ENCODE measurements at places on chromosomes 2 and 18.

- DNase-seq, result no peak
These were observed 294.1 kb upstream of the FANCL start for GRCh38 chr2:58535182-58535581.

DNA sequence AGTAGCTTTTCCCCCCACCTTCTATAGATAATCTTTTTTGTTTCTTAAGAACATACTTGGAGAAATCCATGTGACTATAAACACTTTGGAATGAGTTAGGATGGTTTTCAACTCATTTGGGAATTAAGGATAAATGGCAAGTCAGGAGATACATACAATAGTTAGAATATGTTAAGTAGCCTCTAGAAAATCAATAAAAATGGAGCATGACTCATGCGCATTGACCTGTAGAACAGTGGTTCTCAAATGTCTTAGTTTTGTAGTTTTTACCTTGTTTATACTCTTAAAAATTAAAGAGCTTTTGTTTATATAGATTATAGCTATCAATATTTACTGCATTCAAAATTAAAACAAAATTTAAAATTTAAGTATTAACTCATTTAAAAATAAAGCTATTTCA, 24.7 kb downstream of the NUP35 start:
- no peak for DNase-seq

DNA sequence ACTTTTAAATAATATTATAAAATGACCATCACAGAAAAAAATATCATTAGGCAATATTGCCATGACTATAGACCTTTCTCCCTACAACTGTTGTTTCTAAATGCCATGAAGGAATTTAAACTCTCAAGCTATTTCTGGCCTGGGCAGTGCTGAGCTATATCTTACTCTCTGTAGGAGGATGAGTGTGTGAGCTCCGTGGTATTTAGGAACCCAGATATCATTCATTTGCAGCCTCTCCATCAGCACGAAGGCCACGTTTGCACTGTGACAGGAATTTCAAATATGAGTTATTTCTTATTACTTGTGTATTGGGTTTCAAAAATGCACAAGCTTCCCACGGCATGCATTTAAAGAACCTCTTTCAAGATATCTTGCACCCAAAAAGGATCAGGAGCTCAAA, 35.0 kb upstream of the SOX11 start:
- DNase-seq, result peak; percentile 79

DNA sequence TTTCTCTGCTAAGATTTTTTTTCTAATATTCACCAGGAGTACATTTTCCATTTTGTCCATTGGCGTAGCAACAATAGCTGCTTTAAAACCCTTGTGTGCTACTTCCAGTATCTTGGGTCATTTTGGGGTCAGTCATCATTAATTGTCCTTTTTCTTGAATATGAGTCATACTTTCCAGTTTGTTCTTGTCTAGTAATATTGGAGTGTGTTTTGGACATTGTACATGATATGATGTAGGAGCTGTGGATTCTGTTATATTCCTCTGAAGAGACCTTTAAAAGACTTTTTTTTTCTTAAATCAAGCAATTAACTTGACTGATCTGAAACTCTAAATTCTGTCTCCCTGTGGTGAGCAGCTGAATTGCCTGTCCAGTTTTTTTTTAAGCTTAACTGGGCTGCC, 40.8 kb downstream of the AGPS start:
- DNase-seq, result peak; percentile 4

DNA sequence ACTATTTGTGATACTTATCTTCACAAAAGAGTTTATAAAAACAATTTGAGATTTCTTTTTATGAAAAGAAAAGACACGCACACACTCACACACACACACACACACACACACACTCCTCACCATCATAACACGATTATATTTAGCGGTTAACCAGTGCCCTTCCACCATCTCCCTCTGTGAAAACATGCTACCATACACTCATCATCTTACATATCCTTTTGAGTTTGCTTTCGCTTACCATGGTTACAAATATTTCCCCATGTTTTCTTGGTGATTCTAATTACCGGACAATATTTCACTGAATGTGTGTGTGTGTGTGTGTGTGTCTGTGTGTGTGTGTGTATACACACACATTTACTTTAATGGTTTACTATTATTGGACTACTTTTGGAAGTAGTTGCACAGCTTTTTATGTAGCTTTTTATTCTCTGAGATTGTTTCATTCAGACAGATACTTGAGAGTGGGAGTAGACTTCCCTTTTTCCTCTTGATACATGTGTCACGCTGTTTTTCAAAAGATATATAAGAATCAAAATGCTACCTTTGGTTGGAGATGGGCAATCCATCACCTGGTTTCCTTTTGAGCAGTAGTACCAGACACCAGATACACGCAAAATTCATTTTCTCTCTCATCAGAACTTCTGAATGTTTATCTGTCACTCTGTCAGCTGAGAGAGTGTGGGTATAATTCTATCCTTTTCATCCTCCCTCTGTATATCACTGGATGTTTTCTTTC, 138.1 kb downstream of the SETBP1 start:
- peak; percentile 6 for DNase-seq

GRCh38 chr2:166042768-166043390, 84.9 kb downstream of the SCN1A start:
- DNase-seq, result peak; percentile 5

DNA sequence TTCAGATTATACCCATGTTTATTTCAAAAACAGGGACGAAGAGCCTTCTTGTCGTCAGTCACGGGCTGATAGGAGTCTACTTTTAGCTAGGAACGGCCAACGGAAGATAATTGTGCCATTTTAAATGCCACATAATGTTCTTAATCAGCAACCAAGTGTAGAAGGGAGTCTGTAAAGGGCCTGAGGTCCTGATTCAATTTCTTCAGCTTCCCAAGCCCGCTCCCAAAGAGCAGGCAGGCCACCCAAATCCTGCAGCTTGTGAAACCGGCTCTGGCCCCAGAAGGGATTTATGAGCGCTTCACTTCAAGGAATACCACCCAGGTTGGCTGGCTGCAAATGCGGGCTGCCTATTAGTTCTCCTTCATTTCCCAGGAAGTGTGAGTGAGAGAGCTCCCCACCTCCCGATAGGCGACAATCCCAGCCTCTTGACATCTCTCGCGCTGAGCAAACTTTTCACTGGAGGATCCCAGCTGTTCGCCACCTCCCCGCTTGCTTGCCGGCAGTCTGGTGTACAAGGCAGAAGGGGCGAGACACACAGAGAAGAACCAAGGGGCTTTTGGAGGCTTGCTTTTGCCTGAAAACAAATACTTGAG, 272.9 kb downstream of the CDH20 start:
- peak; percentile 75 for DNase-seq

DNA sequence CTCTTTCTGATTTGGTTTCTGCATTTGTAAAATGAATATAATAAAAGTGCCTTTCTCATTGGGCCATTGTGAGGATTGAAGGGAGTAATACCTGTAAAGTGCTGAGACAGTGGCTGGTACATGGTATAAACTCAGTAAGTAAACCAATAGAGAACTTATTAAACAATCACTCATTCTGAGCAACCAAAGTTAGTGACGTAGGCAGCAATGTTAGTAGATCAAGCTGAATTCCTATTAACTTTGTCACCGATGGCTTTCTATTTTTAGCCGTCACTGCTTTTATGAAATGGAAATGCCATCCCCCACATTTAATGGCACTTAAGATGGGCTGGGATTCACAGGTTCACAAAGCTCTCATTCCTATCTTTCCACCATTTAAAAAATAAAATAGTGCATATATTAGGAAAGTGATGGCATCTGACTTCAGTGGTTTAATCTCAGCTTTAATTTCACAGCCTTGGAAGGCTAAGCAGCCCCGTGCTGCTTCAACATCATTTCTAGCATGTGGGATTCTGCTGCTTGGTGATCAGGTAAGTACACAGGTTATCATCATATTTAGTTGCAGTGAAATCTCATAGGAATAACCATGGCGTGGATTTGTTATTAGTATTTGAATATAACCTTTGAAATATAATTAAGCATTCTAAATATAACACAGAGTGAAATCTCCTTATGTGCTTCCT, 17.6 kb upstream of the PPP4R1 start:
- peak; percentile 93 for DNase-seq

GRCh38 chr18:79905389-79905911, 46.0 kb downstream of the SLC66A2 start:
- no peak for DNase-seq

DNA sequence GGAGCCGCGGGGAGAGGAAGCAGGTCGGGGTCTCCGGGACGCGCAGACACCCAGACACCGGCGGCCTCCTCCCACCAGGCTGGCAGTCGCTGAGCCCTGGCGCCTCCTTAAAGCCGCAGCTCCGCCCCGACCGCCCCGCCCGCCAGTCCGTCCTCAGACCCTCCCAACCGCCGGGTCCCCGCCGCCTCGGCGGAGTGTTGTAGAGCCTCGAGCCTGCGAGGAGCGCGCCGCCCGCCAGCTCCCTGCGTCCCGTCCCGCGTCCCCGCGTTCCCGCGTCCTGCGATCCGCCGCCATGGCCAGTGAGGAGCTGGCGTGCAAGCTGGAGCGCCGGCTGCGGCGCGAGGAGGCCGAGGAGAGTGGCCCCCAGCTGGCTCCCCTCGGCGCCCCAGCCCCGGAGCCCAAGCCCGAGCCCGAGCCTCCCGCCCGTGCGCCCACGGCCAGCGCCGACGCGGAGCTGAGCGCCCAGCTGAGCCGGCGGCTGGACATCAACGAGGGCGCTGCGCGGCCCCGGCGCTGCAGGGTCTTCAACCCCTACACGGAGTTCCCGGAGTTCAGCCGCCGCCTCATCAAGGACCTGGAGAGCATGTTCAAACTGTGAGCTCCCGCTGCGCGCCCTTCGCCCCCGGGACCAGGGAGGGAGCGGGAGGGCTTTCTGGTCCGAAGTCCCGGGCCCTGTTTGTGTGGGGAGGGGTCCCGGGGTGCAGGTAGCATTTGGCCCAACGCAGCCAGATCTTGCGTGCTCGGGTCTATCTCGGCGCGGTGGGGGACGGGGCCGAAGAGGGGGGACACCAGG, at the start of gene EFHD1:
EFHD1 (plus strand) TSS at position 192 of the 793 bp plus-strand sequence; CDS start at position 293, 101 bp downstream.
- peak; percentile 76 for DNase-seq

DNA sequence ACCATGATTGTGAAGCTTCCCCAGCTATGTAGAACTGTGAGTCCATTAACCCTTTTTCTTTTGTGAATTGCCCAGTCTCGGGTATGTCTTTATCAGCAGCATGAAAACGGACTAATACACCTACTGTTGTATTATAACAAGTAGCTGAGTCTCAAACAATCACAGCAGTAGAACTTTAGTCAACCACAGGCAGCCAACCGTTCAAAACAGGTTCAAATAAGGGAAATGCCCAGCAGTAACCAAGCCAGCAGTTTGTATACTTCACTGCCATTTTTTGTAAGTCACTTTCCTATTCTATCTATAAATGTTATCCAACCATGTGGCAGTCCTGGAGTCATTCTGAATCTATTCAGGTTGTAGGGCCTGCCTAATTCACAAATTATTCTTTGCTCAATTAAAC, 1560.6 kb upstream of the SLC39A10 start:
- DNase-seq, result no peak

- DNase-seq, result no peak
These were observed 763.9 kb downstream of the BCL11A start for GRCh38 chr2:59789523-59789922.

GRCh38 chr2:104504331-104505073, 349.4 kb upstream of the POU3F3 start:
- no peak for DNase-seq

GRCh38 chr2:206853915-206854314, 85.4 kb upstream of the CPO start:
- no peak for DNase-seq

DNA sequence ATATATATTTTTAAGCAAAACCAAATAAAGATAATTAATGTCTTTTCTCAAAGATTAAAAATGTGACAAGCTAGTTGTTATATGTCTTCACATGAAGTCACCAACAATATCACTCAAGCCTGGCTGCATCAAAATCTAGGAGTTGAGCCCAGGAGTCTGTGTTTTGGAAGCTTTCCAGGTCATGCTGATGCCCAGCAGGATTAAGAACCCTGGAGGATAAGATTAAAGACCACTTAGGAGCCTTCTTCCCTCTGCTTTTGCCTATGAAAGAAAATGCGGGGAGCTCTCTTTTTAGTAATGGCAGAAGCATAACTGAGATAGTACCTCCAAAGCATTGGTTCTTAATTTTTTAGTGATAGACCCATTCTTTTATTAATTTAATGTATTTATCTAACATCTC, 157.4 kb downstream of the ASXL3 start:
- DNase-seq, result no peak

GRCh38 chr2:170322140-170322766, 144.3 kb downstream of the MYO3B start:
- no peak for DNase-seq

GRCh38 chr2:65724752-65725151, 292.4 kb upstream of the SPRED2 start:
- DNase-seq, result no peak

GRCh38 chr18:59564561-59564960, 132.7 kb downstream of the CCBE1 start:
- DNase-seq, result no peak

DNA sequence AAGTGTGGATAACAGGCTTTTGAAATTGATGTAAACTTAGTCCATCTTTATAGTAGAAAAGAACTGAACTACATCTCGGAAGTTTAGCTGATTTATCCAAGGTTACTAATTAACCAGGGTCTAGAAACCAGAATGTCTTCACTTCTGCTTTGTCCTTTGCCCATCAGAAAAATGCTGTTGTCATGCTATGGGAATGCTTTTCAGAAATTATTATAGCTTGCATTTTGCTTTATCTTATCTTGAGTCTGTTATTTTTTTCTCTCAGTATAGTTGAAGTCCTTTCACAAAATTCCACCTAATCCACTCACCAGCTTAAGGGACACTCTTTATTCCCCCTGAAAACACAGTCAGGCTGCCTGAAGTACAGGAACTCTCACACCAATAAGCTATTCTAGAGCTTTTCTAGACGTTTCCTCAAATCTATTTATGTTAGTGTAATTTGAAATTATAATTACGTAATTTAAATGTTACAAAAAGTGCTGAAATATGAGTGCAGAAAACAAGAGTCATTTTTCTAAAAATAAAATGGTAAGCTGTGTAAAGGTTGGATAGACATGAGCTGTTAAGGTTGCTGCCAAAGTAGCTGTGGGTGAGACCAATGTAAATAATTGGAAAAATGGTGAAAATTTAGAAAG, 456.3 kb downstream of the TGIF1 start:
- DNase-seq, result peak; percentile 53

GRCh38 chr18:80145196-80145804, 36.2 kb downstream of the ADNP2 start:
- no peak for DNase-seq

DNA sequence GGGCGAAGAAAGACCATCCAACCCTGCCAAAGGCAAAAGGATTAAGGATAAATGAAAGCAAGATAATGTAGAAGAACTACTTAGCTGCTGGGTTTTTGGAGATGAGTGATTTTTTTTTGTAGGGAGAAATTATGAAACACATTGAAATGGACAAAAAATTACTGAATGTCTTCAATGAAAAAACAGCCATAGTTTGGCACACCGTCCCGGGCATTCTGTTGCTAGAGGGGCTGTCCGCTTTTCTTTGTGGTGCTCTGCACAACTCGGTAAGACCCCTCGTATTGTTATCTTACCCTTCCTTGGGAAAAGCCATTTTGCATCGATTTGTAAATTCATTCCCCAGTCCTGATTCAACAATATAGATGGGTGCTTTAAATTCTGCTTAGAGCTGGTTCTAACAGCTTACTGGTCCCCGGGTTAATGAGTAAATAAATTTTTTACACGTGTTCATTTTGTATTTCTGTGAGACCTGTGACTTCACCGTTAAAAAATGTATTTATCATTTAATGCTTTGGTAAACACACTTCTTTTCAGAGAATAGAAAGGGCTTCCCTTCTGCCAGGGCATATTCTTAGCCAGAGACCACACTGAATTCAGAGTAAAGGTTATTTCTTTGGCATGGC, 912 bp upstream of the LAPTM4A start:
- peak; percentile 45 for DNase-seq

- no peak for DNase-seq
These were observed 245.6 kb downstream of the HDAC4 start for GRCh38 chr2:239154971-239155805.
